ENCODE measurements at places on chromosomes 2 and 18.

DNA sequence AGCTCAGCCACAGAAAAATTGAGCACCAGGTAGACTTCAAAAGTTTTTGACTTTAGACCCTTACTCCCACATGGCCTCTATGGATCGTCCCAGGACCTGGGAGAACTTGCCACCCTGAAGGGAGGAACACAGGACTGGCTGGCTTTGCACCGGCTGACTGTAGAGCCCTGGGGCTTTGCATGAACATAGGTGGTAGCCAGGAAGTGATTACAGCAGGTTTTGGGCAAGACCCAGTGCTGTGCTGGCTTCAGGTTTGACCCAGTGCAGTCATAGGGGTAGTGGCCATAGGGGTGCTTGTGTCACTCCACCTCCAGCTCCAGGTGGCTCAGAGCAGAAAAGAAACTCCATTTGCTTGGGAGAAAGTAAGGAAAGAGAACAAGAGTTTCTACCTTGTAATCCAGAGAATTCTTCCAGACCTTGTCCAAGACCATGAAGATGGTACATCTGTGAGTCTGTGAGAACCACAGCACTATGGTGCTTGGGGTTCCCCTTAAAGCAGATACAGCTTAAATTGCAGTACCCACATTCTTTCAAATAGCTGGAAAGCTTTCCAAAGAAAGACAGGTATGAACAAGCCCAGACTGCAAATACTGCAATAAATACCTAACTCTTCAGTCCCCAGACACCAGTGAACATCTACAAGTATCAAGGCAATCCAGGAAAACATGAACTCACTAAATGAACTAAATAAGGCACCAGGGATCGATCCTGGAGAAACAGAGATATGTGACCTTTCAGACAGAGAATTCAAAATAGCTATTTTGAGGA, 13.0 kb upstream of the SESTD1 start:
- DNase-seq: no peak

DNA sequence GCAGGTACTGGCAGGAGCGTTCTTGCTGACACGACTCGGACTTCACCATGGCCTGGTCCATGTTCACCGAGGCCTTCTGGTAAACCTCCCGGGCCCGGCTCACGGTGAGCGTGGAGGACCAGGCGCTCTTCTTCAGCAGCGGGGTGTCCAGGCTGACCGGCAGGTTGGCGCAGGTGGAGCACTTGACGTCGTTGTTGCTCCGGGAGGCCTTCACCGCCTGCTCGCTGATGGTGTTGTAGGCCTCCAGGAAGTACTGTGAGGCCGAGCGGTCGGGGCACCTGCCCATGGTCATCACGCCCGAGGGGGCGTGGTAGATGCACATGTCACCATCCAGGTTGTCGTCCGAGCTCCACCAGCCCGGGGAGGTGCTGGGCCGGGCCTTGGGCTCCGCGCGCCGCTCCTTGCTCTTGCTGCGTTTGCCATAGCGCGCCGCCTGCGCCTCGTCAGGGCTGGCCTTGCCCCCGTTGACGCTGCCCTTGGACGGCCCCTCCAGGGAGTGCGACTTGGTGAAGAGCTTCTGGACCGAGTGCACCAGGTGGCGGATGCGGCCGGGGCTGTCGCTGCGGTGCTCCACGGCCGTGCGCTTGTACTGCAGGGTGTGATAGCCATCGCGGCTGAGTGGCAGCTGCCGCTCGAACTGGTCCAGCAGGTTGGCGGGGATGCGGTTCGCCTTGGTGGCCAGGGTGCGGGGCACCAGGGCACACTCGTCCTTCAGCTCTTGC, 429.3 kb downstream of the TGIF1 start:
- no peak for DNase-seq

GRCh38 chr2:18500333-18500732, 60.1 kb downstream of the RDH14 start:
- DNase-seq: no peak

DNA sequence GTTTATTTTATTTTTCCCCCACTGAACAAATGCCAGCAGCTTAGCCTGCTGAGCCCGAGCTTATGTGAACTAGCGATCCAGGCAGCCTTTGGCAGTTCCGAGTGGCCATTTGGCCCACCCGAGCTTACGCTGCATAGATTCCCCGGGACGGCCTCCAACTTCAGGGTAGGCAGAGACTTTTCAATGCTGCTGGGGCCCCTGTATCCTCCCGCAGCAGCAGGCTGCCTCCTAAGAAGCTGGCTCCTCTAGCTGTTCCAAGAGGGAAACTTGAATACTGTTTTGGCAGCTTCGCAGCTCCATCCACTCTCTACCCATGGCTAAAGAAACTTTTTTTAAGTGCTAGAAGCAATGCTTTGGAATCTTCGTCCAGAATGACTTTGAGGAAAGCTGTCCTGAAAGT, 295.2 kb downstream of the SS18 start:
- no peak for DNase-seq

DNA sequence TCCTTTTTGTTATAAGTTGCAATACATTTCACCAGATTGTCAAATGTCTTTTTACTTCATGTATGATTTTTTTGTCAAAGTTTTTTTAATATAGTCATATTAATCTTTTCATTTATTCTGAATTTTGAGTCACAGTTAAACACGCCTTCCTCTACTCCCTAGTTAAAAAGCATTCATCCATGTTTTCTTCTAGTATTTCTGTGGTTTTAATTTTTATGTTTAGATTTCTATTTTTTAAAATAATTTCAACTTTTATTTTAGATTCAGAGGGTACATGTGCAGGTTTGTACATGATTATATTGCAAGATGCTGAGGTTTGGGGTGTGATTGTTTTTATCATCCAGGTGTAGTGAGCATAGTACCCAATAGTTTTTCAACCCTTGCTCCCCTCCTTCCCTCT, 146.7 kb upstream of the MYO3B start:
- DNase-seq: no peak

- DNase-seq: no peak
Measured at GRCh38 chr2:142435847-142436246, 305.0 kb upstream of the LRP1B start.
